ENCODE measurements at places on chromosomes 7 and 10.
A peak's percentile ranks its signal among the peaks of the same experiment; 100 is the strongest.

- DNase-seq, result no peak
Measured at GRCh38 chr10:84012831-84013458, 126.4 kb upstream of the GHITM start.

- peak; percentile 31 for DNase-seq
Measured at GRCh38 chr10:3192856-3193635, 20.5 kb upstream of the PITRM1 start.

DNA sequence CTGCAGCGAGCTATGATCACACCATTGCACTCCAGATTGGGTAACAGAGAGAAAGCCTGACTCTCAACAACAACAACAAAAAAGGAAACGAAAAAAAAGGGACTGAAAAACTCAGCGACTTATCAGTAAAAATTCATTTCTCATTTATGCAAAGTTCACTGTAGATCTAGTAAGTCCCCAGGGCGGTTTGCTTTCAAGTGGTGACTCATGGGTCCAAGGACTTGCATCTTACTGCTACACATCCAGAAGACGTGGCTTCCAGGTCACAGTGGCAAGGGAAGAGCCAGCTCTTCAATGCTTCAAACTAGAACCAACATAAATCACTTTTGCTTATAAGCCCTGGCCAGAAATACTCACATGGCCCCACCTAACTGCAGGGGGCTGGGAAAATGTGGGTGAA is 178.3 kb upstream of the AUTS2 start:
- no peak for DNase-seq

DNA sequence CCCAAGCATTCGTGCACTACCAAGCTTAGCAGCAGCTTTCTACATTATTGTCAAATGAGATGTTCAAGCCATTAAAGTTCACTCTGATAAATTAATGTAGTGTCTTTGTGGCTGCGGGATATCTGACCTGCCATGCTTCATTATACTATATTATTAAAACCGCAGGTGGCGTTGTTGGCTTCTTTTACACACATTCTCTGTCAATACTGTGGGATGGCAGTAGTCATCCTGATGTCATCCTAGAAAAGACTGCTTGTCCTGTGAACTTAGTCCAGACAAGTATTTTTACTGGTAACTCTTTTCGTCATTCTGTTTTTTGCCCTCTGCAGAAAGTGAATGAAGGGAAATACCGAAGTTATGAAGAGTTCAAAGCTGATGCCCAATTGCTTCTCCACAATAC is 103.9 kb downstream of the ZMYND11 start:
- no peak for DNase-seq

DNA sequence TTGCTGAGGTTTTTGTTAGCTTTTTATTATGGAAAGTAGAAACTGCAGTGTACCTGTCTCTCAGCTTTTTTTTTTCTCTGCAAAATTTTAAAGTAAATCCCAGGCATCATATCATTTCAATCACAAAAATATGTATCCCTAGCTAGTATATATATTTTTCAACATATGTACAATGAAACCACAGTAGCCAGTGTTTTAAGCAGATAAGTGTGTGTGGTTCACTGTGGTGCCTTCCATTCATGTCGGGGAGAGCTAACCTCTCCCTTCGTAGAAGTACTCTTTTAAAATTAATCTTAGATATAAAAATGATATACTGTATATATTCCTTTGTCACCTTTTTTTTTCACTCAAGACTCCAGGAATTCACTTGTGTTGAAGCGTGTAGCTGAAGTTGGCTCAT is 22.7 kb downstream of the CUL1 start:
- DNase-seq, result no peak

DNA sequence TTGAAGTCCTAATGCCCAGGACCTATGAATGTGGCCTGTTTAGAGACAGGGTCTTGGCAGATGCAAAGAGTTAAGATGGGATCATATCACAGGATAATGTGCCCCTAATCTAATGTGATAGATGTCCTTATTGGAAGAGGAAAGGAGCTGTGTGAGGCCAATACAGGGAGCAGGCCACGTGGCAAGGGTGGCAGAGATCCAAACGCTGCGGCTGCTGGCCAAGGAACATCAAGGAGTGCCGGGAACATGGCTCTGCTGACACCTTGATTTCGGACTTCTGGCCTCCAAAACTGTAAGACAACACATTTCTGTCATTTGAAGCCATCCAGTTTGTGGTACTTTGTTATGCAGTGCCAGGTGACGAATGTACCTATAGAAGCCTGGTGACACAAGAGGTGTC is 37.7 kb upstream of the EZH2 start:
- DNase-seq, result peak; percentile 10

DNA sequence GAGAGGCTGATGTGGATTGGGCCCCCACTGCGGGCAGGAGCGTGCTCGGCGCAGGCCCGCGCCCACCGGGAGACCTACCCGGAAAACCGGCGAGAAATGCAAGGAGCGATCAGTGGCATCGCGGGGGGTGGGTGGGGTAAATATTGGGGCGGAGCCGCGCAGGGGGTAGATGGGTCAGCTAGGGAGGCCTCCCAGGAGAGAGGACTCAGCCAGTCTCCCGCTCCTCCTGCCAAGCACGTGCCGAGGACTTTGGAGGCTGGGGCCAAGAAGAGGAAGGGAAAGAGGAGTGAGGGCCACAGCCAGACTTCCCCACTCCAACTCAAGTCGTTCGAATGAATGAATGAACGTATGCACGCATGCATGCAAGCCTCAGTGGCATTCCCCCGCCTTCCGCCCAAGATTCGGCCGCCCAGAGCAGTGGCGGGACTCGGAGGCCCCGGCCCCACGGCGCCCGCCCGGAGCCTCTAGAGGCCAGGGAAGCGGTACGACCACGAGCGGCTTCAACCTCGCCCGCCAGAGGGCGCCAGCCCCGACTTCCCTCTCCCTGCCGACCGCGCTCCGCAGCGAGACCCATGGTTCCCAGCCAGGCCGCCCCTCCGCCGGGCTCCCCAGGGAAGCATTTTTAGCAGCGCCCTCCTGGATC is 3.6 kb downstream of the NPM3 start:
- peak; percentile 10 for DNase-seq

Measured in NCI-H1092 (cell line).